ENCODE measurements at places on chromosomes 13 and 19. TPM values are rescaled to one million over a fixed set of nuclear protein-coding genes. Genes with fewer than 3 reads are reported as not detected.

The FAM124A gene
- 0.35 TPM for total RNA-seq

DNA sequence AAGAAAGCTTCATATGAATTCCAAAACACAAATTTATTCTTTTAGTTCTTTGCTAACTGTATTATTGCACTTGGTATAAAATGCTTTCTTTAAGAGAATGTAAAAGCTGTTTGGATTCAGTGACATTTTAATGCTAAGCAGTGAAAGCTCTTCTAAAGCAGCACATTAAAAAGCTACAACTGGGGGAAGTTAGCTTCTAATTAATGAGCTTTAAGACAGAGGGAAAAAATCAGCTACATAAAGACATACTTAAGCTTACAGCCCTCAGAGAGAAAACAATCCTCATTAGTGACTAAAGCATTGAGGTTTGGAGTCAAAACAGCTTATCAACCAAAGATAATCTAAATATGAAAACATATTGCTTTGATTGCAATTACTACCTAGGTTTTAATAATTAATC, 1222.2 kb upstream of the SPRY2 start:
- no peaks in the 10 kb centered on the region for H3K36me3 ChIP-seq
- H3K27ac ChIP-seq, result no peak overlapping the region
- H3K27me3 ChIP-seq, result no peaks in the 10 kb centered on the region

The COX7A1 gene
- total RNA-seq, result not detected

The IFNL2 gene
- not detected for total RNA-seq

The OR4F17 gene
- total RNA-seq, result not detected

The TMPRSS9 gene
- not detected for total RNA-seq

All from activated T-cell treated with anti-CD3 and anti-CD28 coated beads, Interleukin-2, amount 50 U/mL, for 72 hours (primary cell).